ENCODE measurements at places on chromosomes 16 and 17. TPM values are rescaled to one million over a fixed set of nuclear protein-coding genes. Genes with fewer than 3 reads are reported as not detected.

- no peak for DNase-seq
- H3K4me1 ChIP-seq = peaks cover 7% of the 10 kb centered on the region
- no peak overlapping the region for H3K27ac ChIP-seq
- peaks cover 61% of the 10 kb centered on the region for H3K27me3 ChIP-seq
- no peak overlapping the region for H3K4me3 ChIP-seq
Observed at GRCh38 chr17:50564916-50565315, 4.4 kb downstream of the CACNA1G start.

DNA sequence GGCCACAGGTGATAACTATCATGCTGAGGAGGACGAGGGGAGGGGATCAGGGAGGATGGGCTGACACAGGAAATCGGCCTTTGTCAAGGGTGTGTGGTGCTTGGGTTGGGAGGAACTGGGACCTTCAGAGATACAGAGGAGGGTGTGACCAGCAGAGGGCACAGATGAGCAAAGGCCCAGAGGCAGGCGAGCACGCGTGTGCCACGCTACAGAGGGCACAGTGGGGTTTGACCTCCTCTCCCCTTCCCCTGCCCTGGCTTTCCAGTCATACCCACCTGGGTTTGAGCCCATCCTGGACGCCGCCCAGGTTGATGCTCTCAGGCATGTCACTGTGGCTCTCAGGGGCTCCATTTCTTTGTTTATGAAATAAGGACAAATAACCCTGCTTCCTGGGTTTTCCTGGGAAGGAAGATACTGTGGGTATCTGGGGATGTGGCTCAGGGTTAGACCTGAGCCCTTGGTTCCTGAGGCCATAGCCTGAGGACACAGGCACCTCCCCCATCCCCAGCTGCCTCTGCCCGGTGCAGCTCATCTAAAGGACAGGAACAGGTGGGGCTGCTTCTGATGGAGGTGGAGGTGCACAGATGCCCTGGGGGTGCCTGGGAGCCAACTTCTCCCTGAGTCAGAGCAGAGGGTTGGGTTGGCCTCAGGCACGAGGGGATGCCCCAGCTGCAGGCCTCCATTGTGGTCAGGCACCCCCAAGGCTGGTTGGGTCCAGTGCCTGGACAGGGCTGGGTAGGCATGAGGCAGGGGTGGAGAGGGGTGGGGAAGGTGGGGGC lies 51.8 kb downstream of the BEAN1 start:
- no peak overlapping the region for H3K4me3 ChIP-seq
- peaks cover 43% of the 10 kb centered on the region for H3K4me1 ChIP-seq
- H3K27ac ChIP-seq = peak overlapping the region; percentile 4
- no peaks in the 10 kb centered on the region for H3K36me3 ChIP-seq

DNA sequence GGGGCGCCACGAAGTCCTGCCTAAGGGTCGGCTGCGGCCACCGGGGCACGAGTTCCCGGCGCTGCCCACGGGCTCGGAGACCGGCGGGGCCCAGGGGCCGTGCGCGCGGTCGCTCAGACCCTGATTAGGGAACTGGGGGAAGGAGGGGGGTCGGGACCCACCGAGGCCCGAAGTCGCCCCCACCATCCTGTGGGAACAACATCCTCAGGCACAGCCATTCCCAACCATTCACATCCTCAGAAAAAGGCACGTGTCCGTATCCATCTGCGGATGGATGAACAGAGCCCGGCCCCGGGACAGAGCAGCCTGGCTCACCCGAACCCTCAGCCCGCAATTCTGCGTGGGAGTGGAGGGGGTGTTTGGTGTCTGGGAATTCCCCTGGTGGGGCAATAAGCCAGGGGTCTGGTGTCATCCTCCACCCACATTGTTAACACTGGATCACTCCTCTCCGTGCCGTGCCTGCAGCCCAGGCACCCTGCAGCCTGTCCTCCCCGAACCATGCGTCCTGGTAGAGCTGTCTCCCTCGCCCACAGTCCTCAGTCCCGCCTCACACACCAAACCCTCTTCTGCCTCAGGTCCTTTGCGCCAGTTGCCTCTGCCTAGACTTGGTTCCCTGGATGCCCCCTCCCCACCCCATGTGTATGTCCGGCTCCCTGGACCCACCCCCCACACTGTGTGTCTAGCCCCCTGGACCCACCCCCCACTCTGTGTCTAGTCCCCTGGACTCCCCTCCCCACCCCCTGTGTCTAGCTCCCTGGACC lies 789 bp upstream of the CCDC57 start:
- peaks cover 55% of the 10 kb centered on the region for H3K4me1 ChIP-seq
- H3K27ac ChIP-seq = peak overlapping the region; percentile 80
- peak; percentile 67 for DNase-seq
- no peaks in the 10 kb centered on the region for H3K36me3 ChIP-seq
- H3K4me3 ChIP-seq = peak overlapping the region; percentile 76

DNA sequence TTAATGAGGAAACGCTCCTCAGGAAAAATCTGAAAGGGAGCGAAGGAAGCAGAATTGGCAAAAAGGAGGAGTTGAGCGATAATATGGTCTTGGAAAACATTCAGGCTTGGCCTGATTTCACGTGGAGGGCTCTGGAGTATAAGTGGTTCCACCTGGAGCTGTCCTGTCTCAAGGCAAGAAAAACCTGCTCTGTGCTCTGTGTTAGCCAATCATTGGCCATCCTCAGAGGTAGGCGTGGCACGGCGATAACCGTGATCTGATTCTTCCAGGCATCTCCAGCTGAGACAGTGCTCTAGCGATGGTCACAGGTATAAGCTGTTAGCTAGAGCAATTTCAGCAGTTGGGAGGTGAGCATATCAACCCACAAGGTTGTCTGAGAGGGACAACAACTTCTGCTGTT lies 450.5 kb upstream of the MAF start:
- H3K4me1 ChIP-seq = no peaks in the 10 kb centered on the region
- no peaks in the 10 kb centered on the region for H3K36me3 ChIP-seq
- H3K27me3 ChIP-seq = peaks cover 10% of the 10 kb centered on the region
- no peak overlapping the region for H3K4me3 ChIP-seq
- H3K27ac ChIP-seq = no peak overlapping the region

DNA sequence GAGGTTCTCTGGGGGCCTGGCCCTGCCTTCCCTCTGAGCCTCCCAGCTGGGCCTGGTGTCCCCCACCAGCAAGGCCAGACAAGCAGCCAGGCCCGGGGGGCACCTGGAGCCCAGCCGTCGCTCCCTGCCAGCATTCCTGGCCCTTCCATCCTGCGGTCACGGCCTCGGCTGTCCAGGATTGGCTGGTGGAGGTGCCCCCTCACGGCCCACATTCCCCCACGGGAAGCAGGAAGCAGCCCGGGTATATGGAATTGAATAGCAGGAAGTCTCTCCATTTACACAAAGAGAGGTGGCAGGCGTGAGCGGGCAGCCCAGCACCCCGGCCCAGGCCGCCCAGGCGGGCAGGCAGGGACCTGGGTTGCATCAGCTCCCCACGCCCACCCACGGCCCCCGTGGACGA lies 14.5 kb downstream of the TRAF7 start:
- no peaks in the 10 kb centered on the region for H3K4me1 ChIP-seq
- H3K27ac ChIP-seq = no peak overlapping the region
- DNase-seq = no peak

DNA sequence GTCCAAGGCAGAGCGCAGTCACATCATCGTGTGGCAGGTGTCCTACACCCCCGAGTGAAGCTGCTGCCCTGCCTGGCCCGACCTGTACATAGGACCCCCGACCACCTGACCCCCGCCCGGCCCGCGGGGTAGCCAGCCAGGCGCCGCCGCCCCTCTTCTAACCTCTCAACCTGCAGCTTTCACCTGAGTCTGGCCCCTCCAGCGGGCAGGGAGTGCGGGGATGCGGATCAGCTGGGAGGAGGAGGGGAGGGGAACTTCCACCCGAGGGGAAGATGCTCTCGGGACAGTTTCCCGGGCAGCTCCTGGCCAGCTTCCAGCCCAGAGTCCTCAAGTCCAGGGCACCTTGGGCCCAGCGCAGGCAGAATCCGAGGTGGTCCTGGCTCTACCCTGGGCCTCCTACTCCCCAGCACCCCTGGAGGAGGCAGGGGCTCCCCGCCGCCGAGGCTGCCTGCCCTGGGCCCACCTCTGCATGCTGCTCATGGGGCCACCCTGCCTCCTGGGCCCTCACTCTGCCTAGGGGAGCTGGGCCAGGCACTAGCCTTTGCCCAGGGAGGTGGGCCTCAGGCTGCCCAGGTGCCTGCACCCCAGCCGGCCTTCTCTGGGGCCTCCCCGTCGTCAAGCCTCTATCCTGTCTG lies 2.5 kb downstream of the NME3 start:
- H3K4me3 ChIP-seq = no peak overlapping the region
- H3K36me3 ChIP-seq = peaks cover 7% of the 10 kb centered on the region
- H3K27me3 ChIP-seq = no peaks in the 10 kb centered on the region
- no peak overlapping the region for H3K27ac ChIP-seq
- H3K4me1 ChIP-seq = peaks cover 5% of the 10 kb centered on the region

DNA sequence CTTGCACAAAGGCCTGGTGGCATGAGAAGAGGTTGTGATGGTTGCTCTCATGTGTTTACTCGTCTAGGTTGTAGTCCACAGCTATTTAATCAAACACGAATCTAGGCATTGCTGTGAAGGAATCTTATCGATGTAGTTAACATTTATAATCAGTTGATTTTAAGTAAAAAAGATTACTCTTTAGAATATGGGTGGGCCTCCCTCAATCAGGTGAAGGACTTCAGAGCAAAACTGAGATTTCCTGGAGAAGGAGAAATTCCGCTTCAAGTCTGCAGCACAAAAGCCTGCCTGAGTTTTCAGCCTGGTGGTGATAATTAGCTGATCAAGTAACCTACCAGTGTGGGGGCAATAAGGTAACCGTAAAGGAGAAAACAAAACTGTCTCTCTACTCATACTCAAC lies 523.6 kb downstream of the GRIN2A start:
- no peaks in the 10 kb centered on the region for H3K27me3 ChIP-seq
- H3K4me3 ChIP-seq = no peak overlapping the region
- no peaks in the 10 kb centered on the region for H3K4me1 ChIP-seq
- H3K36me3 ChIP-seq = no peaks in the 10 kb centered on the region
- H3K27ac ChIP-seq = no peak overlapping the region
- no peak for DNase-seq

DNA sequence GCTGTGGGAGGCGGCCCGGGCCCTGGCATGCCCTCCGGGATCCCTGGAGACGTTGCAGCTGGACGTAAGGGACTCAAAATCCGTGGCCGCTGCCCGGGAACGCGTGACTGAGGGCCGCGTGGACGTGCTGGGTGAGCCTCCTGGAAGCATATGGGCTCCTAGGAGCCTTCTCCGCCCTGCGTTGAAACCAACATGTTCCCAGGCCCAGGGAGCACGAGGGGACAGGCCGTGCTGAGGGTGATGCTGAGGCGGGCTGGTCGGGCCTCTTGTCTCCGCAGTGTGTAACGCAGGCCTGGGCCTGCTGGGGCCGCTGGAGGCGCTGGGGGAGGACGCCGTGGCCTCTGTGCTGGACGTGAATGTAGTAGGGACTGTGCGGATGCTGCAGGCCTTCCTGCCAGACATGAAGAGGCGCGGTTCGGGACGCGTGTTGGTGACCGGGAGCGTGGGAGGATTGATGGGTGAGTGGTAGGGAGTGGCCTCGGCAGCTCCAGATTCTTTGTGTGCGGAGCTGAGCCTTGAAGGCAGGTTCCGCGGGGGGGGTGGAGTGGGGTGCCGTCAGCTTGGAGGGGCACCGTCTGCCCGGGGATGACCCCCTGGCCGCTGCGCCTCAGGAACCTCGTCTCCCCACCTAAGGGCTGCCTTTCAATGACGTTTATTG lies 567 bp downstream of the HSD17B1 start:
- no peaks in the 10 kb centered on the region for H3K27me3 ChIP-seq
- H3K27ac ChIP-seq = no peak overlapping the region
- peaks cover 3% of the 10 kb centered on the region for H3K36me3 ChIP-seq
- peaks cover 30% of the 10 kb centered on the region for H3K4me1 ChIP-seq
- peak overlapping the region; percentile 85 for H3K4me3 ChIP-seq

DNA sequence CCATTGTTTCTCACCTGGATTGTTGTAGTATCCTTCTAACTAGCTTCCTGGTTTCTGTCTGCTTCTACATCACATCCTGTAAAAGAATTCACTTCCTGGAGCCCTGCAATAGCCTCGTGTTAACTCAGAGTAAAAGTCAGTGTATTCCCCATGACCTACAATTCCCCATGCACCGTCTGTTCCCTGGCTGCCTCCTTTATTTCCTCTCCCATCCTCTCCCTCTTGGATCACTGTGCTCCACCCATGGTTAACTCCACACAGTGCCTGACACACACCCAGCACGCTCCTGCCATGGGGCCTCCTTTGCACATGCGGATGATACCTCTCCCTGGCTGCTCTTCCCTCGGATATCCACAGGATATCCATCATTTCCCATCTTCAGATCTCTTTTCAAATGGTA lies 301.4 kb upstream of the IRX3 start:
- DNase-seq = no peak
- peaks cover 3% of the 10 kb centered on the region for H3K27me3 ChIP-seq
- no peaks in the 10 kb centered on the region for H3K36me3 ChIP-seq
- H3K4me3 ChIP-seq = no peak overlapping the region

DNA sequence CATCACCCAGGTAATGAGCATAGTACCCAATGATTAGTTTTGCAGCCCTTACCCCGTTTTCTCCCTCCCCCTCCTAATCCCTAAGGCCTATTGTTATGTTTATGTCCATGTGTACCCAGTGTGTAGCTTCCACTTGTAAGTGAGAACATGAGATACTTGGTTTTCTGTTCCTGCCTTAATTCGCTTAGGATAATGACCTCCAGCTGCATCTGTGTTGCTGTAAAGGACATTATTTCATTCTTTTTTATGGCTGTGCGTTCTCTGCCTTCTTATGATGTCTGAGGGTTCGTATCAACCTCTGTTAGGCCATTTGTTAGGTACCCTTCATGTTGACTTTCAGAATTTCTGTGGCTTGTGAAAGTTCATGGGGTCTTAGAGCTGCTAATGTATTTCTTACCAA lies 31.0 kb downstream of the CTCF start:
- peaks cover 3% of the 10 kb centered on the region for H3K36me3 ChIP-seq
- H3K4me1 ChIP-seq = peaks cover 29% of the 10 kb centered on the region
- H3K4me3 ChIP-seq = no peak overlapping the region
- no peak overlapping the region for H3K27ac ChIP-seq
- DNase-seq = no peak

GRCh38 chr16:24445216-24445615 lies 94.2 kb upstream of the RBBP6 start:
- no peaks in the 10 kb centered on the region for H3K4me1 ChIP-seq
- DNase-seq = no peak
- no peak overlapping the region for H3K4me3 ChIP-seq
- H3K27ac ChIP-seq = no peak overlapping the region
- H3K36me3 ChIP-seq = no peaks in the 10 kb centered on the region

DNA sequence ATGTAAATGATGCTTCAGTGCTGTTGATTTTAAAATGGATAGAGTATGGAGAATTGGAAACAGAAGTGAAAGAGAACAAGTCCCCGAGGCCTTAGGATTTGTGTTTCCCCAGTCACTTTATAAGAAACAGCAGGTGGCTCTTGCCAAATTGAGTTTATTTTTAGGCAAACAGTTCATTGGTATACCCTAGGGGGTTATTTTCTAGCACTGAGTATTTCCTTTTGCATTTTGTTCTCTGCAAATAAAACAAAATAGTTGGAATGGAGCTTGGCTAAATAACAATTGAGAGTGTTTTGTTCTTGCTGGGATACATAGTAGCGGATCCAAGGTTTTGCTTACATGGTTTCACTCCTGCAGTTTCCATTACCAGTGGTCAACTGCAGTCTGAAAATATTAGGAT lies 591.1 kb upstream of the C16orf82 start:
- DNase-seq = no peak
- no peak overlapping the region for H3K4me3 ChIP-seq
- H3K36me3 ChIP-seq = no peaks in the 10 kb centered on the region
- H3K4me1 ChIP-seq = no peaks in the 10 kb centered on the region

- no peaks in the 10 kb centered on the region for H3K36me3 ChIP-seq
- peaks cover 38% of the 10 kb centered on the region for H3K27me3 ChIP-seq
- DNase-seq = peak; percentile 77
- H3K27ac ChIP-seq = peak within 1 kb of the TSS; percentile 72
Observed at GRCh38 chr17:1627982-1628855, at the start of gene SLC43A2. Gene SLC43A2, minus strand, starts transcription at chr17:1628834. Its CDS starts 960 bp downstream, at chr17:1627874.

The RCVRN gene
- not detected for total RNA-seq

The NOXO1 gene
- not detected for total RNA-seq

The MT1E gene
- 54.1 TPM for total RNA-seq

The PMP22 gene
- total RNA-seq = not detected

The TMEM101 gene
- 29.3 TPM for total RNA-seq

The ERI2 gene
- 20.1 TPM for total RNA-seq

The WFDC1 gene
- not detected for total RNA-seq

All from activated CD8-positive, alpha-beta memory T cell treated with anti-CD3 and anti-CD28 coated beads, Interleukin-2, amount 10 ng/mL, durations not matched to agents 7 days and 5 days (primary cell).